Fibroblast of pulmonary artery (primary cell): ENCODE measurements at places on chromosomes 6 and 20.

GRCh38 chr6:168916576-168917211 lies 337.0 kb downstream of the THBS2 start:
- DNase-seq: peak; percentile 21

- no peak for DNase-seq
Measured at GRCh38 chr20:2697768-2698167, 5.2 kb downstream of the EBF4 start.

DNA sequence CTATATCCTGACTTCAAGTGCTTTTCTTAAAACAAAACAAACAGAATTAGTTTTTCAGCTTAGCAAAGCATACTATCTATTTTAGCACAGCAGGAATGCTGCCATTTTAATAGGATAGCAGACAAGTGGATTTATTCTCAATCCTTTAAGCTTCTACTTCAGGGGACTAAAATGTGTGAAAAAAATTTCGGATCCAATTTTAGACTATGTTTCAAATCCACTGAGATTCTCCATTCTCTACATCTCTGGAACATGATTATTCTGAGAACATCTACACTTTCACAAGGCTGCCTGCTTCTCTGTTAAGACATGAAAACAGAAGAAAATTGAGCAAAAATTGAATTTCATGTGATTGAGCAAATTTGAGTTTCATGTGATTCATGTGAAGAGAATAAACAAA lies 1321.3 kb downstream of the HACE1 start:
- no peak for DNase-seq

- no peak for DNase-seq
Measured at GRCh38 chr6:41704656-41705310, 30.6 kb downstream of the TFEB start.

DNA sequence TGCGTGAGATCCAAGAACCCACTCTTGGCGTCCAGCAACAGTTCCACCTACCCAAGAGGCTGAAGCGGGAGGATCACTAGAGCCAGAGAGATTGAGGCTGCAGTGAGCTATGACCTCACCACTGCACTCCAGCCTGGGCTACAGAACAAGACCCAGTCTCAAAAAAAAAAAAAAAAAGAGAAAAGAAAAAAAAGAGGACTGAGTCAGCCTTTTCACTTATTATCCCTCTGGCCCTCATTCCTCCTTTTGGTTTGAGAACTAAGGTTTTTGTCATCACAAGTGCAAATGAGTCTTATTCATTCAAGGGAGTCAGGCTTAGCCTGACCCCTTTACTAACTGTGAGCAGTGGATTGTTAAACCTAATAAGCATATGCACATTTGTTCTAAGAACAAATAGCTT lies 37.9 kb upstream of the JARID2 start:
- DNase-seq: peak; percentile 4

DNA sequence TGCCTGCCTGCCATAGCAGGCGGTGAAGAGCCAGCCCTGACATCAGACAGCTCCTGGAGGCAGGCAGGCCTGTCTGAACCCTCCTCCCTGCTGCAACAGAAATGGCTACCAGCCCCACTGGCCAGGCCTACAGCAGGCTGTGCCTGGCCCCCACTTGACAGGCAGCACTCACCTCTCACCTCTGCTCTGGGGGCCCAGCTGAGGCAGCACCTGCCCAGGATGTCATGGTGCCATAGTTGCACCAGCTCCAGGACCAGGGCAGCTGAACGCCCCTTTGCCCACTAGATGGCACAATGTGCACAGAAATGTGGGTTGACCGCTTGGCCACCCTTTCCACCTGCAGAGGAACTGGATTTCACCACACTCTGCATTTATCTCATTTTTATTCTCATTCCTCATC lies 30.6 kb downstream of the MRPL14 start:
- DNase-seq: peak; percentile 84

GRCh38 chr20:63023071-63023935 lies 16.5 kb upstream of the BHLHE23 start:
- no peak for DNase-seq

DNA sequence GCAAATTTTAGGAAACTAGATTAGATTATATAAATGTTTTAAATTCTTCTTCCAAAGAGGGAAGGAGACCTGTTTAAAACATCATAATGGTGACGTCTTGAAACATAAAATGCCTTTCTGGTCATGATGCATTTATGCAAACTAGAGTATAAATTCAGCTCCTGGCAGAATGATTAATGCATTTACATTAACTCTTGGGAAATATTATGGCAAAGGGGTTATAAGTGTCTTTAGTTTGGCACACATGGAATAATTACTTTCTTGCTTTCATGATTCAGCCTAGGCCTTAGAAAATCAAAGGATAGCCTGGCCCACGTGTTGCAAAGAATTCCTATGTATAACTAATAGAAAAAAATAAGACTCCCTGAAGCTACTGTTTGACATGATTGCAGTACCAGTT lies 639.2 kb downstream of the RFPL4B start:
- DNase-seq: no peak

DNA sequence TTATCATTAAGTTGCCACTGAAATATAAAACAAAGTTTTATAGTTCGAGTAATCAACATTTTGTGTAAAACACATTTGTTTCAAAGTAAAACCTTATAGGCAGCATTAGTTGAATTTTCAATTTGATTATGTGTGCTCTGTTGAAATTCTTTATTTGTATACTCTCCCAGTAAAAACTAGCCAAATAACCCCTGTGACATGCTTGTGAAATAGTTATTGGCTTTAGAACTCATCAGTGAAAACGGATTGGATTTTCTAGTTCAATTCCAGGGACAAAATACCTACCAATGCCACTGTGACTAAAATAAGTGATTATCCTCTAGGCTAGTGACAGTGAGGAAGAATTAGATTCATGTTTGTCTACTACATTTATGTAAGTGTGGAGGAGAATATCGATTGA lies 212.9 kb downstream of the TMEM200A start:
- no peak for DNase-seq

GRCh38 chr20:53934421-53935343 lies 135.7 kb downstream of the BCAS1 start:
- DNase-seq: peak; percentile 89
